Sciatic nerve (tissue), 2 donors: ENCODE measurements at places on chromosomes 7 and 10. TPM values are rescaled to one million over a fixed set of nuclear protein-coding genes. Genes with fewer than 3 reads are reported as not detected.

DNA sequence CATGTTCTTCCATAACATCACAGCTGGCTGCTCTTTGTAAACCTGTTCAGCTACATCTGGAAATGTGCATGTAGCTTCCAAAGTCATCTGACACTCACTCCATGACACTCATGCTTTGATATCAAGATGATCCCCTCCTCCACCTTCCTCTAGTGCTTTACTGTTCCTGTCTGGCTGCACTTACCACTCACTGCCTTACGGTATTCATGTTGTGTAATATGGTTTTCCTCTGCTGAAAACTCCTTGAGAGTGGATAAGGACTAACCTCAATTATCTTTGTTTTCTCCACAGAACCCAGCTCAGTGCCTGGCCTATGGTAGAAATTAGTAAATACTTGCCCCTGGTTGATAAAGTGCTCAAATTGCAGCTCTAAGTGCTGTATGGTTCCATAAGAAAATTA lies 483.9 kb downstream of the HTR7 start:
- DNase-seq, result no peak

DNA sequence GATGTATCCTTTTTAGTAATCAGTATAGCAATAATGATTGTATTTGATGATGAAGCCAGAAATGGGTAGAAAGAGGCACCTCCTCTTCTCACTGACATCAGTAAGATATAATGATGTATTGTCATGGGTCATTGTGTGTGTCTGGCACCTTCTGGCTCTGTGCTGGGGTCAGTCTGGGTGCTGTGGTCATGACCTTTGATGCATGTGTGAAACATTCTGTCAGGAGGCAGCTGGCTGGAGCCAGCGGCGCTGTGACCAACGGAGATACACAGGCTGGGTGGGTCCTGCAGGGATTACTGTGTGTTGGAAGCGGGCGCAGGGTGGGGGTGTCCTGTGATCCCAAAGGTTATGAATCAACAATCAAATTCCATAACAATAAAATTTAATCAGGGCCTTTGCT lies 35.2 kb downstream of the EEPD1 start:
- DNase-seq, result no peak

Gene CEP55
- 0.62 TPM for total RNA-seq

- DNase-seq, result no peak
Observed at GRCh38 chr10:84261236-84261915, 16.5 kb downstream of the RGR start.

GRCh38 chr10:74011770-74012169 lies 13.9 kb downstream of the VCL start:
- no peak for DNase-seq
